Activated CD8-positive, alpha-beta memory T cell treated with anti-CD3 and anti-CD28 coated beads for 1 hour (primary cell): ENCODE measurements at places on chromosomes 16 and 17.

DNA sequence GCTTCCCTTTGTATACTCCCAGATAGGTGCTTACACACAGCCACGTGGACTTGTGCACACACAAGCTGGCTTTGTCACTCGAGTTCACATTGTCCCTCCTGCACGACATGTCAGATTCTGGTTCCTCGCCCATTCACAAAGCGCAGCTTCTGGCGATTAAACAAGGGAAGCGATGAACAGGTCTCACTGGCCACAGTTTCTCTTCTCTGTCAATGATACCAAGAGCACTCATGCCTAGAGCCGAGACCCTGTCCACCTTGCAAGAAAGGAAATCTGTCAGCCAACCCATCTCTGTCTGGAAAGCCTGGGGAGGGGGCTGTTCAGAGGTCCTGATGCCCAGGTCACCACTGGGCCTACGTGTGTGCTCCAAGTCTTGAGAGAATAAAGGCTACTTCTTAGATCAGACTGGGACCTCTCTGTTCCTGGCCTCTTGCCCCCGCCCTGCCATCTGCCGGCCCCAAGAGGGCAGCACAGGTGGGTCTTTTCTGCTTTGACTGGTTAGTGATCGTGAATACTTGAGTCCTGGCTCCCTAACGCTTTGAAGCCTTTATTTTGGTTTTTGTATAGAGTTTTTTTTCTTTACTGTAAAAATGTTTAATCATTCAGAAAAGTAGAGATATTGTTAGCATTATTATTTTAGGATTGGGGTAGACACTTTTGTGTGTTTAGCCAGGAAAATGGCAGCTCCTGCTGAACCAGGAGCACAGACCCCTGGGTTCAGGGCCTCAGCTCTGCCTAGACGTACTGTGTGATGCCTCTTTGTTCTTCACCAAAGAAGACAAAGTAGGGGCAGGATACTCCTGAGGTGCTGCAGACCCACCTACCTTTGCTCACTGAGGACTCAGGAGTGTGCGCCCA is 104.7 kb downstream of the MRM1 start:
- DNase-seq: peak; percentile 19

DNA sequence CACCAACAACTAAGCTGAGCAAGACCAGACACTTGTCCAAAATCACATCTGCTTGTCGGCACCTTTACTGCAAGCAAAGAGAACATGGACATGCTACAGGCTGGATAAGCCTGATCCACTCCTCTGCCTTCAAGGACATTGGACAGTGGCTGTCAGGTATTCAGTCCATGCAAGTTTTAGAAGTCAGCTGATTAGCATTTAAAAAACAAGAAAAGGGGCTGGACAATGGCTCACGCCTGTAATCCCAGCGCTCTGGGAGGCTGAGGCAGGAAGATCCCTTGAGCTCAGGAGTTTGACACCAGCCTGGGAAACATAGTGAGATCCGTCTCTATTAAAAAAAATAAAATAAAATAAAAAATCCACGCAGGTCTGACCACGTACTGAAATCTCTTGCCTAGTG is 20.3 kb downstream of the PARN start:
- DNase-seq: no peak

DNA sequence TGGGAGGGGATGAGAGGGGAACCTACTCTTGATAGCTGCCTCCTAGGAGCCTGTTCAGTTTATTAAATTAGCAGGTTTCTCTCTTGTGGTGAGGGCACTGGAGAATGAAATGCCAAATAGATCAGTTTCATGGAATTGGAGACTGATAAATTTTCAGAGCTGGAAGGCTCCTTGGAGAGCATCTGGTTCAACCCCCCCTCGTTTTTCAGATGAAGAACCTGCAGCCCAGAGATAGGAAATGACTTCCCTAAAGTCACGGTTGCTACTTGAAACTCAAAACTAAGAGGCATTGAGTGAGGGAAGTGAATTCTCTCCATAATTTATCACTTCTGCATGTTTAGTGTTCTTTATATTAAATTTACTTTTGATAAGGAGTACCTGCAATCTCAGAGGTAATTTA is 366.0 kb upstream of the CCL2 start:
- no peak for DNase-seq

DNA sequence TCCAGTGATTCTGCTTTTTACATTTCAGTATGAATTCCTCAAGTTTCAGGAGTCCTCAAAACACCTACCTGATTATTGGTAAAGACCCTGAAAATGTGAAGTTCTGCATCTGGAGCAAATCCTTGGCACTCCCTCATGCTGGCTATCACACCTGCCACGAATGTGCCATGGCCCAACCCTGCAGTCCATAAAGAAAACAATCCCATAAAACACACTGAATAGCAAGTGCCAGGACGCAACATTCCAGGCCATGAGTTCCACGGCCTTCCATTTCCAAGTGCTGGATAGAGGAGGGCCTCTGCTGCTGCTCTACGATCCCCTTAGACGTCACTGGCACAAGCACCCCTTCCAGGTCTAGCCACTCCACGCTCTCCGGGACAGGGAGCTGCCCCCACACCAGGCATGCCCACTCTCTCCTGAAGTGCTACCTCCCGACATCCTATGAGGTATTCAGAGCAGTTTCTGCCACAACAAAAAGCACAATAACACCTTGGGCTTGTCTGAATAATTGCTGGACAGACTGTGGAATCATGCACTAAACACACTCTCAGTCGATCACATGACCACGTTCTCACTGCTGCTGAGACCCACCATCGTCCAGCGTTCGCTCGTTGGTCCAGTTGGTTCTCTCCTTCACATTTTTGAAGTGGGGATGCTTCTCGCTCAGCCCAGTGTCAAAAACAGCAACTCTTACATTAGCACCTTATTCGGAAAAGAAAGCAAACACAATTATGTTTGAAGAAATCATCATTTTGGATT is 23.4 kb downstream of the MBTPS1 start:
- no peak for DNase-seq

DNA sequence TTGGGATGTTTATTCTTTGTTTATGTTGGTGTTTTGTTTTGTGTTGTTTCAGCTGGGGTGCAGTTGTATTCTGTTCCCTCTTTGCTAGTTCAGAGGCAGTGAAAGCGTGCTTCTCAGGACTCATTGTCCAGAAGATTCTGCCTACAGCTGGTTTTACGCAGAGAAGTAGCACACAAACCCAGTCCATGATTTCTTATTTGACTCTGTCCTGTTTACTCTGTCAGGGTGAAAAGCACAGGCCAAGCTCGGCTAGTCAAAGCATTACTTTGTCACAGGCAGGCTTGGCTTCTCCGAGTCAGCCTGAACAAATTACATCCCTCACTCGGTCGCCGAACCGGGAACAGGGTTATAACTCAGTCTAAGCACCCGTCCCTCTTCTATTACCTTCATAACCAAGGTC is 435.0 kb downstream of the MAF start:
- no peak for DNase-seq

DNA sequence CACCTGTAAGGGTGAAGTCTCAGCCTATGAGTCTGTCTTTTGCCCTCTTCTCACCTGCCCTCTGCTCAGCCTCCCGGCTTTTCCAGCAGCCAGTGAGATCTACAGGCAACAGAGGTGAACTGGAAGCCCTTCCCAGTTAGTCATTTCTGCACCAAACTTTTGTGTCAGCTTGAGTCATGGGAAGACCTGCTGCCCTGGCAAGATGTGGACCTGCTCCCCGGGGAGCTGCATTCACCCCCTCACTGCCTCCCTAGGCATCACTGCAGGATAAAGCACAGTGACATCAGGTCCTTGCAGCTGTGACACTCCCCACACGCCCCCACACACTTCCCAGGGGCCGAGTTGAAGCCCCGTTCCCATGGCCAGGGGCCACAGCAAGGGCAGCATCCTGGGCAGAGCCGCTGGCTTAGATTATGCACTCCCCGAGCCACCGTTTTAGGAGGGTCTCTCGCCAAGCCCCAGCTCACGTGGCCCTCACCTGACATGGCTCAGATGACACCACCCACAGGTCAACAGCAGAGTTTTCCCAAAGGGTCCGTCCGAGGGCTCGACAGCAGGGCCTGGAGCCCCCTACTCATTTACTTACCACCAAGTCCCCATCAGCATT is 6.5 kb upstream of the ABR start:
- DNase-seq: no peak

DNA sequence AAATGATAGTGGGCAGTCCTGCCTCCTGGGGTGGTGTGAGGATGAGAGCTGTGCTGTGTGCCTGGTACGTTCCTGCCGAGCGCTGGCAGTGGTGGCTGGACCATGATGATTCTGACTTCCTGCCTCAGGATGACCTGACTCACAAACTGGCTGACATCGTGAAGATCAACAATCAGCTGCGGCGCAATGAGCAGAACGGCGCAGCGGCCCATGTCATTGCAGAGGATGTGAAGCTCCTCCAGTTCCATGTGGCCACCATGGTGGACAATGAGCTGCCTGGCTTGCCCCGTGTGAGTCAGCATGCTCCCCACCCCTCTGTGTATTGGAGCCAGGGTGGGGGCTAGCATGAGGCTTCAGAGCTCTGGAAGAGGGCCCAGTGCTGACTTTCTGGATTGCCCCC is 13.1 kb downstream of the POLR2A start:
- DNase-seq: no peak

DNA sequence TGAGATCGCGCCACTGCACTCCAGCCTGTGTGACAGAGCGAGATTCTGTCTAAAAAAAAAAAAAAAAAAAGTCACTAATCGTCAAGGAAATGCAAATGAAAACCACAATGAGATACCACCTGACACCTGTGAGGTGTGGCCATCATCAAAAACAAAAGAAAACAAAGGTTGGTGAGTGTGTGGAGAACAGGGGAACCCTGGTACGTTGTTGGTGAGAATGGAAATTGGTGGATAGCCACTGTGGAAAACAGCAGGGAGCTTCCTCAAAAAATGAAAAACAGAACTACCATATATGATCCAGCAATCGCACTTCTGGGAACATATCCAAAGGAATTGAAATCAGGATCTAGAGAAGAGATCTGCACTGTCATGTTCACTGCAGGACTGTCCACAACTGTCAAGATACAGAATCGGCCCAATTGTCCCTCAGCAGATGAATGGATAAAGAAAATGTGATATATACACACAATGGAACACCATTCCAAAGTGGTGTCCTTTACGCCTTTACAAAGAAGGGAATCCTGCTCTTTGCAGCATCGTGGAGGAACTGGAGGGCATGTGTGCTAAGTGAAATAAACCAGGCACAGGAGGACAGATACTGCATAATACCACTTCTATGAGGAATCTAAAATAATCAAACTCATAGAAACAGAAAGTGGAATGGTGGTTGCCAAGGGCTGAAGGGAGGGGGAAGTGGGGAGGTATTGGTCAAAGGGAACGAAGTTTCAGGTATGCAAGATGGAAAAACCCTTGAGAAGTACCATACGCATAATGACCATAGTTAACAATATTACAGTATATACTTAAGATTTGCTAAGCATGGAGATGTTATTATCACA is 63.5 kb upstream of the PLCG2 start:
- DNase-seq: no peak

DNA sequence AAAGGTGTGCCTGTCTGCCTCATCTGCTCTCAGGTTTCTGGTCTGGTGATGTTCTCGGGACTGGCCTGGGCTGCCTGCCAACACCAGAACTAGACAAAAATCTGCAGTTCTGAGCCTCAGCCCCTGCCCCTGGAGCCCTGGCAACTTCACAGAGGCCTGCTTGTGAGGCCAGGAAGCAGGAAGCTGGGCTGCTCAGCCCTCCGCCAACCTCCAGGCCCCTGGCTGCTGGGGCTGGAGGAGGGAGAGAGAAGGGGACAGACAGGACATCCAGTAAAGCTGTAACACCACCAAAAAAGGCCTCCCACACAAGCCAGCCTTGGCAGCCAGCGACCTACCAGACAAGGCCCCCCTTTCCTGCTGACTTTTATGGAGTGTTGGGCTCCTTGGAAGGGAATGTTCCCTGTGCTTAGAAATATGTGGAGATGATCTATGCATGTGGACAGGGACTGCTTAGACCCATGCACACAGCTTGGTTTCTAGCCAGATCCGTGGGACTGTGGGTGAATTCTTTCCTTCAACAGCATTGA is 157.6 kb downstream of the XYLT1 start:
- no peak for DNase-seq

DNA sequence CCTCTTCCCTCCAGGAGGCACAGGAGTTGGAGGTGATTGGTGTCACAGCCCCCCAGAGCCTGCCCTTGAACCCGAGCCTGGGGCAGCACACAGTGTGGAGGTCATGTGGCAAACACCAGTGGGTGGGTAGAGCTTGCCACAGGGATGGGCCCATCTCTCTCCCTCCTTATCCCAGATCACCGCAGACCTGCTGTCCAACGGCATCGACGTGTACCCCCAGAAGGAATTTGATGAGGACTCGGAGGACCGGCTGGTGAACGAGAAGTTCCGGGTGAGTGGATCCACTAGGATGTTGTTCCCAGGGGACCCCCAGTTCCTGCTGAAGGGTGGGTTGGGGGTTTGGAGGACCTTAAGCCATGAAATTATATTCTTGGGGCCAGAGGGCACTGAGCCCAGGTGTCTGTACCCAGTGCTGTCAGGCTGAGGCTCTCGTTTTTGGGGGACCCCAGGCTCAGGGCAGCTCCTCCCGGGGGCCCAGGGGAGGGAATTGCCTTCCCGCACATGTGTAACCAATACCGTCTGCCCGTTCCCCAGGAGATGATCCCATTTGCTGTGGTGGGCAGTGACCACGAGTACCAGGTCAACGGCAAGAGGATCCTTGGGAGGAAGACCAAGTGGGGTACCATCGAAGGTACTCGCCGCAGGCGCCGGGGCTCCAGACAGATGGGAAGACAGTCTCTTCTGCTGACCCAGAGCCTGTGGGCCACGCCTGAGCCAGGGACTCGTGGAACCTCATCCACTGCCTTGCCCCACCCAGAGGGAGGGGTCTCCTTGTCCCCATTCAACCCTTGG is 351.9 kb downstream of the SEC14L1 start:
- DNase-seq: no peak

DNA sequence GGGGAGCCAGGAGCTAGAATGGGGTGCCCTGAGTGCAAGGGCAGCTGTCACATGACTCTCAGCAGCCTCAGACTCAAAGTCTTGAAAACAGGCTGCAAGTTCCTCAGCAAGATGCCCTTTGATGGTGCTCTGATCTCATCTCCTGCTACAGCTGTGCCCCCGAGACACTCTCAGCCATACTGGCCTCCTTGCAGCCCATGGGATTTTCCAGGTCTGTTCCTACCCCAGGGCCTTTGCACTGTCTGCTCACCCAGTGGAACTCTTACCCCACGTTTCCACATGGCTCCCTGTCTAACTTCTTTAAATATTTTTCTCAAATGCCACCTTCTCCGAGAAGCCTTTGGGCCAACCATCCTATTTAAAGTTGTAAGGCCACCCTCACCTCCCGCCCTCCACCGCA is 146.9 kb downstream of the C16orf95 start:
- no peak for DNase-seq

DNA sequence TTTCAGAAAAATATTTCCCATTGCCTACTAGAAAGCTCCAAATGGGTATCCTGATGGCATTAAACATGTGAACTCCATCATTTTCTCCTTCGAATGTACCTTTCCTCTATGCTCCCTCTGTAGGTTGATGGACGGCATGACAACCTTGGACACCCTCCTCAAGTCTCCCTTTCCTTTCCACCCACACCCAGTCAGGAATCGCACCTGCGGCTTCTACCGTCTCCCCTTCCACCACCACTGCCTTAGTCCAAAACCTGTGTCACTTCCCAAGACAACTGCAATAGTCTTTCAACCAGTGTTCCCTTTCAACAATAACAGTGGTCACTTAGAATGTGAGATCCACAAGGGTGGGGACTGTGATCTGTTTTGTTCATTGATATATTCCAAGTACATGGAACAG is 233.1 kb upstream of the AXIN2 start:
- DNase-seq: no peak

GRCh38 chr16:54720259-54720658 is 210.4 kb upstream of the IRX5 start:
- DNase-seq: no peak

- no peak for DNase-seq
These were observed 1.2 kb downstream of the CHST5 start for GRCh38 chr16:75534560-75535205.

GRCh38 chr17:29588017-29588561 is 1.4 kb downstream of the GIT1 start:
- DNase-seq: no peak
